ENCODE measurements at places on chromosomes 2 and 18.

- no peak for DNase-seq
These were observed 191.1 kb downstream of the CDH2 start for GRCh38 chr18:27985832-27986231.

GRCh38 chr2:38092196-38092902 is 16.4 kb upstream of the CYP1B1 start:
- DNase-seq, result no peak

DNA sequence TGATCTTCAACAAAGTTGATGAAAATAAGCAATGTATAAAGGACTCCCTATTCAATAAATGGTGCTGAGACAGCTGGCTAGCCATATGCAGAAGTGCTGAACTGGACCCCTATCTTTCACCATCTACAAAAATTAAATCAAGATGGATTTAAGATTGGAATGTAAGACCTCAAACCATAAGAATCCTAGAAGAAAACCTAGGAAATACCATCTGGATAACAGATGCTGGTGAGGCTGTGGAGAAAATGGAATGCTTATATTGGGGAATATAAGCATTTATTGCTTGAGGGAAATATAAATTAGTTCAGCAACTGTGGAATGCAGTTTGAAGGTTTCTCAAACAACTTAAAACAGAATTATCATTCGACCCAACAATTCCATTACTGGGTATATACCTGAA is 89.6 kb downstream of the GCA start:
- DNase-seq, result no peak

- DNase-seq, result no peak
These were observed 1177.4 kb upstream of the LRRTM1 start for GRCh38 chr2:81481994-81482368.

DNA sequence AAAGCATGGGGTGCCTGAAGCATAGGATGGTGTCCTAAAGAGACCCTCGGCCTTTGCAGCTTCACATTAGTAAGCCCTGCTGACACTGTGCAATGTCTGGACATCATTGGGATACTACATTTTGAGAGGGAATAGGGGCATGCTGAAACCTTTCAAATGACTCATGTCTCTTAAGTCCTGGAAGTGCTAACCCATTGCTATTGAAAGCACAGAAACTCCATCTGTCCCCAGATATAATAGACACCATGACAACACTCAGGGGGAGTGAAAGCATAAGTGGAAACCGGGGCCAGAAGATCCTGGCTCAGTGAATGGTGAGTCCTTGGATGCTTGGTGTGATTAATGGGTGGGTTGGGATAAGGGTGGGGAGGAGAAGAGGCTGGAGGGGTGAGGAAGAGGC is 595.5 kb upstream of the ID2 start:
- DNase-seq, result no peak

DNA sequence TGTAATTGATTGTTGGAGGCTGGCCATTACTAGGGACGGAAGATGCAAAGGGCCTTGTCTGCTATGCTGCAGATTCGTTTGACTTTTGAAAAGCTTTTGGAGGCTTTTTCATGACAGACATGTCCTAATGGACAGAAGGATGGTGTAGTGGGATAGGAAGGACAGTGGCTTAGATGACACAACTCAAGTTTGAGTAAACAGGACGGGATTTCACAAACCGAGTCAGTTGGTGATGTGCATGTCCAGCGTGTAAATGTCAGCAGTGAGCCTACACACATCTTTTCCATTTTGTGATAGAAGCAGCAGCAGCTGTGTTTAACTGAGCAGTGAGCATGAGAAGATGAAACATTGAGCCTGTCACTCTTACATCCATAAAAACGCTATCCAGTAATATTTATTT is 76.0 kb downstream of the NCK2 start:
- DNase-seq, result no peak

DNA sequence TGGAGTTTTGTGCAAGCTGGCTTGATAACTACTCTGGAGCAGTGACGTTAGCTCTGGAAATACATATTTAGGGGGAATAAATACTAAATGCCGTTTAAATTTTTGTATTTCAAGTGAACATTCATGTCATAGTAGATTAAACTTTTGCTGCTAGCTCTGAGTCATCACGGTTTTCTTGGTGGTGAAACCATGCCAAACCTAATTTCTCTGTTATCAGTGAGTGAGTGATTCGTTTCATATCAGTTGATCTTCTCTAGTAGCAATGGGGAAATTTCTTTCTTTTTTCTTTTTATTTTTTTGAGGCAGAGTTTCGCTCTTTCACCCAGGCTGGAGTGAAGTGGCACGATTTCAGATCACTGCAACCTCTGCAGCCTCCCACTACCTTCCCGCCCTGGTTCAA is 211.1 kb downstream of the PTPRM start:
- DNase-seq, result no peak

GRCh38 chr2:123908522-123908921 is 116.6 kb upstream of the CNTNAP5 start:
- DNase-seq, result no peak

GRCh38 chr2:173395567-173396351 is 41.1 kb downstream of the CDCA7 start:
- DNase-seq, result no peak

DNA sequence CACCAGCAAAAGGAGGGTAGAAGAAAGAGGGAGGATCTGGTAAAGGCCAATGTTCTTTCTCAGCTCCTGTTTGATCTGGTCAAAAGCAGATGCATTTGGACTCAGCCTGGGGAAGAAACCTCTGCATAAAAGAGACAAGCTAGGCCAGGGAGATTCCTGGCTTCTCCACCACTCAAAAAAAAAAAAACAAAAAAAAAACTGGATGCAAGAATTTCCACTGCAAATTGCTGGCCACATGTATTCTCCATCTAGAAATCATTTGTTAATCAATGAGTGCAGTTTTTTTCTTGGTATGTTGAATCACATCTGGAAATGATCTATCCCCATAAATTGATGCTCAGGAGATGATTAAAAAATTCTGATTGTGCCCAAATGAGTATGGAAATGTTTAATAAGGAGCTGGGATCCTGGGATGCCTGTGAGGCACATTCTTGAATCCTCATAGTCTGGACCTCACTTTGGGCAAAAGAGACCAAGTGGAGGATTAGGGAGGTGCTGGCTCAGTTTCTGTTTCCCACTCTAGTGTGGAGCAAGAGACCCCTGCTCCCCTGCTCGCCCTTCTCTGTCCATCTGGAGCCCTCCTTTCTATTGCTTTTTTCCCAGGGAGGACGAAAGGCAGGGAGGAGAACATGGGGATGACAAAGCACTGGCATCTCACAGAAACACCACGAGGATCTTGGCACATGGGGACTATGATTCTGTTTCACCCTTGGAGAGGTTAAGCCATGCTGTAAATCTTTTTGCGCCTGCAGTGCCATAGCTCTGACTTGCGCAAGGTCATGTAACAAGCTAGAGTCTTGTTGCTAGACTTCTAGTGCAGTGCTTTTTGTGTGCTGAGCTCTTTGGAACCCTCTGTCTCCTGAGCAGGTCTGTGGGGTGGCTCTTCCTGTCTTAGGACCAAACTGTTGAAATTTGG is 57.6 kb downstream of the APOB start:
- DNase-seq, result no peak

DNA sequence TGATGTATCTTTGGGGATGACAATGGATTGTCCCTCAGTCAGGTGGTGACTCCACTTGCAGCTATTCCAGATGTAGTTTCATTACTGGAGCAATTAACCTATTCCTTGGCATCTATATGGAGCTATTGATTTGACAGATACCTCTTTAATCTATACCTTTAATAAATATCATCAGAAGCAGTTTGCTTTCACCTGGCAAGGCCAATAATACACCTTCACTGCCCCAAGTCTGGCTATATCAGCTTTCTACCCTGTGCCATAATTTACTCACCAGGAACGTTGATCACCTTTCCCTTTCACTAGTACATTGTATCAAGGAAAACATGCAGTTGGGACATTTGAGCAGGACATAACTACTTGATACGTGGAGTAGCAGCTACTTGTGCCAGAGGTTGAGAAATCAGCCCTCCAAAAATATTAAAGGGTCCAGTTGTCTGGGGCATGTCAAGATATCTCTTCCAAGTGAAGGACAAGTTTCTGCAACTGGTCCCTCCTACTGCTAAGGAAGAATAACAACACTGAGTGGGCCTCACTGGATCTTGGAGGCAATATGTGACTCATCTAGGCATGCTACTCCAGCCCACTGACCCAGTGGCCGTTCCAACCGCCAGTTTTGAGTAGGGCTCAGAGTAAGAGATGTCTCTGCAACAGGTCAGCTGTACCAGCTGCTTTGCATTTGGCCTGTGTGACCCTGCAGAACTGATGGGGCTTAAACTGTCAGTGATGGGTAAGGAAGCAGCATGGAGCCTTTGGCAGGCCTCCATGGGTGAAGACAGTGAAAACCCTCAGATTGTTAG is 67.0 kb downstream of the PSMG2 start:
- no peak for DNase-seq

GRCh38 chr2:227848586-227848985 is 22.8 kb upstream of the DAW1 start:
- DNase-seq, result no peak

GRCh38 chr2:85438201-85439024 is 19.9 kb downstream of the SH2D6 start:
- no peak for DNase-seq

DNA sequence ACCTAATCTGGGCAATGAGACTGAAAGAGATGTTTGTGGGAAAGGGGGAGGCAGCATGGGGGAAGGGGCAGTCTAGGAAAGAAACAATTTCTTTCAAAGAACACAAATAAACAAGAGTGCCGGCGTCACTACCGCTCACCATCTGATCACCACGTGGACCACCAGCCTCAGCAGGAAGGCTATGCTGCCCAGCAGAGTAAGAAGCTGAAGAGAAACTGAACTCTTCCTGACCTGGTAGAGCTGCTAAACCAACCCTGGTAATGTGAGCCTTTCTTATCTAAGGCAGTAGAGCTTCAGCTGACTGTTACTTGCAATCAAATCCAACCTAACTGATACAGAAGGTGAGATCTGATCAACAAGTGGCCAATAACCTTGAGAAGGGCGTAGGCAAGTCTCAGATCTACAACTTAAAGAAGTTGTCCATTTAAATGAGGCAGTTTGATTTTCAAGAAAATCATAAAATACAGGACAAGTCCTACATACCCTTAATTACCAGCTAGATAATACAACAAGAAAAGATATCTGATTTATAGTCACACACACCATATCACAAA is 44.2 kb upstream of the SPTBN1 start:
- no peak for DNase-seq

DNA sequence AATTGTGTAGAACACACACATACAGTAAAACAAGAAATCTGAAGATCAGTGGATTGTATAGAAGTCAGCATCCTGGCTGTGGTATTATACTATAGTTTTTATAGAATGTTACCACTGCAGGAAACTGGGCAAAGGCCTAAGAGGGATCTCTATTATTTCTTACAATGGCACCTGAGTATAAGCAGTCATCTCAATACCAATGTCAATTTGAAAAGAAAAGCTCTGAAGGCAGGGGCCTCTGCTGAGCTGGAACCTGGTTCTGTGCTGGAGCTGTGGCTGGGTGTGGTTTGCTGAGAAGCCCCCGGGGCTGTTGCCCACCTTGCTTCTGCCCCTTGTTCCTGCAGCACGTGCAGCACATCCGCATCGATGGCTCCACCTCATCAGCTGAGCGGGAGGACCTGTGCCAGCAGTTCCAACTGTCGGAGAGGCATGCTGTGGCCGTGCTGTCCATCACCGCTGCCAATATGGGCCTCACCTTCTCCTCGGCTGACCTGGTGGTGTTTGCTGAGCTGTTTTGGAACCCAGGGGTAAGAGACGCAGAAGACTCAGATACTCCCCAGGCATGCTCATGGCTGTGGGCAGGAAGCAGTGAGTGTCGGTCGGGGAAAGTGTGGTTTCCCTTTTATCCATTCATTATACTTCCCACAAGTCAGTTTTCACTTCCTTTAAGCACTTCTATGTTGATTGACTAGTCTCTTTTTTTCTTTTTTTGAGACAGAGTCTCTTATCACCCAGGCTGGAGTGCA is 23.5 kb upstream of the RPL37A start:
- no peak for DNase-seq

- peak; percentile 27 for DNase-seq
These were observed 34.8 kb upstream of the MGAT5 start for GRCh38 chr2:134218930-134219658.

GRCh38 chr18:37389041-37389440 is 176.6 kb downstream of the CELF4 start:
- DNase-seq, result no peak

GRCh38 chr2:71811157-71811556 is 336.5 kb downstream of the CYP26B1 start:
- no peak for DNase-seq

DNA sequence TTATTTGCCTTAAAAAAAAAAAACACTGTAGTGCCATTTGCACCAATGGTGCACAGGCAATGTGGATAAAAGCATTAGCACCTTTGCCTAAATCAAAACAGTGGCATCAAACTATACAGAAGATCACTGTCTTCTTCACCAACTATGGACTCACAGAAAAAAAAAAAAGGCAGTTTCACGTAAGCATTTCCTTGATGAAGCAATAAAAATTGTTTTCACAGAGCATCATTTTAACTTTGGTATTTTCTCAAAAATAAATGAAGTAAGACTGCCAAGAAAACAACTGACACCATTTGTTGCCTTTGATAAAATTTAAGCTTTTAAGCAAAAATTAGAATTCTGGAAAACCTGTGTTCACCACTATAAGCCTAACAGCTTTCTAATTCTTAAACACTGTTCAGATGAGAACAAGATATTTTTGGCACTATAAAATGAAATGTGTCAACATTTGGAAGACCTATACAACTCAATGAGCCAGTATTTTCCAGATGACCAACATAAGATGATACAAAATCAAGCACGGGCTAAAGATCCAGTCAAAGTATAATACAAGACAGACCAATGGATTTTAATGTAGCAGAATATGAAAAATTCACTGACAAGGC is 21.1 kb downstream of the METTL8 start:
- DNase-seq, result no peak

DNA sequence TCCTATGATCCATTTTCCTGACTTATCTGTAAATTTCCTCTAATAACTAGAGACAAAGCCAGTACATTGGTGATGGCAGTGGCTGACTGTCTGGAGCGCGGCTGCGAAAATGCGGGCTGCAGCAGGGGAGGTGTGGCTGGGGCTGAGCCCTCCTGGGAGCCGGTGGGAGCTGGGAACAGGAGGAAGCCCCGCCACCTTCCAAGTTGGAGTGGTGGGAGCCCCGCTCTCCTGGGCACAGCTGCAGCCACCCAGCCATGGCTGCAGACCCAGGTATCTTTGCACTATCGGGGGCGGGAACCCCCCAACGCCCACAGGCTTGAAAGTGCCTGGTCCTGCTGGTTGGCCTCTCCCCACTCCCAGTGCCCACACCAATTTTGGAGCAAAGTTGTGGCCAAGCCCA is 633.0 kb upstream of the TMEFF2 start:
- no peak for DNase-seq

All from activated CD4-positive, alpha-beta T cell treated with anti-CD3 and anti-CD28 coated beads, Interleukin-2, amount 50 U/mL, for 4 hours (primary cell).